ENCODE measurements at places on chromosomes 7 and 10. TPM values are rescaled to one million over a fixed set of nuclear protein-coding genes. Genes with fewer than 3 reads are reported as not detected.

The IGFBP1 gene
- 0.82 TPM for total RNA-seq

The PNLIP gene
- 0.12 TPM for total RNA-seq

The MMD2 gene
- total RNA-seq = not detected

The SUN3 gene
- total RNA-seq = not detected

The GIMAP5 gene
- total RNA-seq = 17.0 TPM

The SLC16A9 gene
- total RNA-seq = 15.4 TPM

The CD36 gene
- total RNA-seq = 133 TPM

The TFEC gene
- 14.2 TPM for total RNA-seq

The GNA12 gene
- total RNA-seq = 27.9 TPM

The CAMK1D gene
- 12.6 TPM for total RNA-seq

The PRKG1 gene
- 38.4 TPM for total RNA-seq

The EMX2 gene
- 20.0 TPM for total RNA-seq

The CLDN3 gene
- total RNA-seq = 79.3 TPM

The DENND2A gene
- 32.6 TPM for total RNA-seq

The IPMK gene
- 7.0 TPM for total RNA-seq

The FBXO24 gene
- 0.82 TPM for total RNA-seq

The CELF2 gene
- 25.7 TPM for total RNA-seq

The CNTNAP2 gene
- 41.5 TPM for total RNA-seq

The ZNF92 gene
- total RNA-seq = 8.9 TPM

The KIF5B gene
- total RNA-seq = 59.0 TPM

The MRC1 gene
- 16.8 TPM for total RNA-seq

The XPNPEP1 gene
- 106 TPM for total RNA-seq

The CHRM2 gene
- 4.8 TPM for total RNA-seq

The ZNHIT1 gene
- total RNA-seq = 77.1 TPM

The GRM3 gene
- total RNA-seq = 0.18 TPM

The FKBP6 gene
- total RNA-seq = not detected

The WDR86 gene
- total RNA-seq = 93.8 TPM

The CPEB3 gene
- 4.8 TPM for total RNA-seq

The SLC18A3 gene
- not detected for total RNA-seq

The ELFN1 gene
- total RNA-seq = 21.7 TPM

The SPACDR gene
- total RNA-seq = 0.58 TPM
